RPMI8226 (cell line): ENCODE measurements at places on chromosomes 12 and 14.

DNA sequence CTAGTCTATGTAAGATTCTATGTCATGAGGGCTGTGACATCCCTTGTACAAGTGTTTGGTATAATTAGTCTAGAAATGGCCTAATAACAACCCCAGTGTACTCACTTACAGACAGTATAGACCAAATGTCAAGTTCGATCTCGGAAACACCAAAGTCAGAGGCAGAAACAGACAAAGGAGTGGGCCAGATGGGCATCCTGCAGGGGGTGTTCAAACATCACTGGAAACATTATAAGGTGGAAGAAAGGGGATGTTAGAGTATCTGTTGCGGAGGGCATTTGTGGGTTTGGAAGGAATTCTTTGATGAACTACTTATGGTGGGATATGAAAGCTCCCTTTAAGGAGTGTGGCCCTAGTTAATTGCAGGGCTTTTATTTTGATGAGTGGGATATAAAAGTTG is 134.6 kb downstream of the ESR2 start:
- DNase-seq = no peak

GRCh38 chr12:68665016-68665569 is 21.7 kb upstream of the NUP107 start:
- no peak for DNase-seq

DNA sequence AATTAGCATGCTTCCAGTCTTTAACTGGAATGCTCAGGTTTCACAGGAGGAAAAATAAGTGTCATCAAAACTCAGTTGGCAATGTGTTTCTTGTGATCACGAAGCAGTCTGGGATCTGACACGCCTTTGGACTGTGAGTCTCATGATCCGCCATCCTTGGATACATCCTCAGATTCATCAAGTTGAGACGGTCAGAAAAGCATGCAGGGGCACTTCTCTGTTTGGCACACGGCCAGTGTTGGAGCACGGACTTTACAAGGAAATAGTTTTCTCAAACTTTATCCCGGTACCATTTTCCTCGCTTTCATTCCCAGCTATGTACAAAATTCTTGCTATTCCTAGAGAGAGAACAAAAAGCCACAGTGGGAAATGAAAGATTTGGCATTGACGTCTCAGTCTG is 88.4 kb upstream of the PARP11 start:
- no peak for DNase-seq

GRCh38 chr14:78530078-78530477 is 359.9 kb downstream of the NRXN3 start:
- peak; percentile 52 for DNase-seq

GRCh38 chr14:24563505-24563904 is 12.5 kb downstream of the CTSG start:
- no peak for DNase-seq

- no peak for DNase-seq
Measured at GRCh38 chr12:121154793-121155375, 22.2 kb downstream of the P2RX7 start.

- DNase-seq = no peak
Measured at GRCh38 chr12:49543914-49544815, 5.3 kb downstream of the KCNH3 start.

DNA sequence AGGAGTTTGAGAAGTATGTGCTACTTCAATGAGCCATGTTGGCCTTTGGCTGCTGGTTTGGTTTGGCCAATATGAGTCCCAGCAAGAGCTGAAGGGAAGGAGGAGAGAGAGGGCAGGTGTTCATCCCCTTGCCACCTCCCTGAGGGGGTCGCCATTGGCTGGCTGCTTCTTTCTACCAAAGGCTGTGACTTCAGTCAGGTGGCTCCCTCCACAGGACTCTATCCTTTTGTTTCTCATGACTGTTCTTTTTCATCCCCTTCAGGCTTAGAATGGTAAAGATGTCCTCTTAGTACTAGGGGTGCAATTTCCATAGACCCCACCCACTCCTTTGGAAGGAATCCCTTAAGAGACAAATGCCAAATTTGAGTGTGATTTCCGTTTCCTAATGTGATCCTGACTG is 31.2 kb upstream of the OTOGL start:
- DNase-seq = no peak

GRCh38 chr12:4809013-4809448 is 88.8 kb downstream of the GALNT8 start:
- no peak for DNase-seq

- no peak for DNase-seq
Measured at GRCh38 chr14:70032447-70032846, 153.2 kb downstream of the SMOC1 start.

- DNase-seq = no peak
Measured at GRCh38 chr14:41609704-41610183, 3.1 kb downstream of the LRFN5 start.

DNA sequence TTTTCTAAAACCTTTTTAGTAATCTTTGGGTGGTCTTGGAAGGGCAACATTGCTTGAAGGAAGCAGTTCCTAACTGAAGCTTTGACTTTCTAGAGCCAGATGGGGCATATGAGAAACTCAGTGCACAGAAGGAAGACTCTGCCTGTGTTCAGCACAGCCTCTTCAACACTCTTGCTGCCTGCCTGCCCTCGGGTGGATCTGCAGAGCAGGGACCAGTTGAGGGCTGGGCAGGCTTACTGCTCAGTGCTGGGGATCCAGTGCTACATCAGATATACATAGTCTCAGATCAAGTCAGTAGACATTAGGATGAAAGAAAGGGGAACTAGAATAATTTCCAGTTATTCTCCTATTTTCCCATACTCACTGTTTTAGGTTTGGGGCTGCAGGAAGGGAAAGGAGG is 29.5 kb upstream of the TMX1 start:
- no peak for DNase-seq

DNA sequence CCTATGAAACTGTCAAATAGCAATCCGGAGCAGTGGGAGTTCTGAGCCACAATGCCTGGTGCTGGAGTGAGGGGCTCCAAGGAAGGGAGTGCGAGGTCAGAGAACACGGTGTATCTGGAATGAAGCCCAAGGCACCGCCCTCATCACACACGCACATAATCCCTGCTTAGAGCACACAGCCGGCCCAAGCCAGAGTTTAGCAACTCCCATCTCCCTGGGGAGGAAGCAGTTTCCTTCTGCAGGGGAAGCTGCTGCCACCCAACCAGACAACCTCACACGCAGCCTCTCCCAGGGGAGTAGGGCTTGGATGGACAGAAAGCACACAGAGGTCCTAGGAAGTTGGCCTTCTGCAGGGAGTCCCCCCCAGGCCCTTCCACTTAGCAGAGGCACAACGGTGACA is 31.3 kb downstream of the ACTN1 start:
- DNase-seq = no peak

DNA sequence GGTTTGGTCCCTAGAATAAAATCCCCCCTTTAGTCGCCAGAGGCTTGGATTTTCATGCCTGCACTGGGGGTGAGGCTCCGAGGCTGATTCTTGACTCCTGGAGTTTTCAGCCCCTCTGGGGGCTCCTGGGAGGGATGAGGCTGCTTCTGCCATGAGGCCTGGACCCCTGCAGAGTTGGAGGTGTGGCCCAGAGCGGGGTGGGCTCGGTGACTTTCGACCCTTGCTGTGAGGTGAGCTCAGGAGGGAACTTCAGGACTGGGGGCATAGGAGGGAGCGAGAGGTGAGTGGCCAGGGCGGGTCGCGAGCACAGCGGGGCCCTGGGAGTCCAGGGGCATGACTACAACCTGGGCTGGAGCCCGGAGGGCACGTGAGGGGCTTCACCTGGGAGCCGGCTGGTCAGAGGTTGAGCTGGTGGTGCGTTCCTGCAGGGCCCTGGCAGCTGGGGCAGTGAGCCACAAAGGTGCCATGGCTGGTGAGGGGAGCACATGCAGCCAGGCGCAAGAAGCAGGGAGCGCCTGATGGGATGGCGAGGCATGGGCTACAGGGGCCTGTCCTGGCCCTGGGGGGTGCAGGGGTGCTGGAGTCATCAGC is 168.2 kb downstream of the KIF26A start:
- DNase-seq = no peak

- DNase-seq = no peak
Measured at GRCh38 chr14:67467134-67467533, 21.4 kb downstream of the TMEM229B start.

- no peak for DNase-seq
Measured at GRCh38 chr14:89493406-89493805, 76.4 kb upstream of the FOXN3 start.

- DNase-seq = no peak
Measured at GRCh38 chr12:5015711-5016492, 27.8 kb upstream of the KCNA5 start.

DNA sequence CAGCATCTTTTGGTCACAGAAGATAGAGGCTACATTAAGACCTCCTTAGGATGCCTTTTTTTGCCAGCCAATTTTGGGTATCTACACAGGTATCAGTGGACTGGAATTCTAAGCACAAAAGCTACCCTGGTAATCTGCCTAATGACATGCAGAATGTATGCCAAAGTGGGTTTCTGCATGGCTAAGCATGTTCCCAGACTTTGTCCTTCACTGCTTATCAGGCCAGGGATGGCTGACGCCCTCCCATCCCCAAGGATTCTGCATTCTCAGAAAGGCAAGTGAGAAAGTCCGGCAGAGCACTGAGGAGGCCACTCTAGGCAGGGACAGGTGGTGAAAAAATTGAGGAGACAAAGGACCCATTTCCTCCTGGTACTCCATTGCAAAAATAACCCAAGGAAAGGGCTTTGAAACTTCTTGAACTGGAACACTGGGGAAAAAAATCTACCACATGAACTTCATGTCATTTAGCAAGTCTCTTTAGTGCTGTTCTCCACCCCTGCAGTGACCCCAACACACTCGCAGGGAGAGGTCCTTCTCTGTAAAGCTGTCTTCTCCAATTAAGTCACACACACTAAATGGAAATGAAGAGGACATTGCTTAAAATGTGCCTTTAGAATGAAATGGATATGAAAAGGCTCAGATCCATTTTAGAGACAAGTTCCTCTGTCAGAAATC is 91.7 kb upstream of the MAX start:
- no peak for DNase-seq

DNA sequence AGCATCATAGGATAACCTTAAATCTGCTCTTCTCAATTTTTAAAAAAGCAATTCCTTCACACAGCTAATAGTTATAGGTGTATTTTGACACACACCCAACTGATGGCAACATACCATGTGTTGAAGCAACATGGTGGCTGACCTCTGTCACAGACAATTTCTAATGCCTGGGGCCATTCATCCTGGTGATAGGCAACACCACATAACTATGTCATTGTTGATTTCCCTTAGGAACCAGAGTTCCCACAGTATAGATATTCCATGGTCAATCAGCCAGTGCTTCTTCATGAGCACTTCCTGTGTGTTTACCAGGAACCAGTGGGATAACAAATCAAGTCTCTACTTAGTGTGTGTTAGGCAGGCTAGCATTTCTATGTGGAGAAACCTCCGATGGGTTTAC is 88.3 kb downstream of the FIGNL2 start:
- no peak for DNase-seq

DNA sequence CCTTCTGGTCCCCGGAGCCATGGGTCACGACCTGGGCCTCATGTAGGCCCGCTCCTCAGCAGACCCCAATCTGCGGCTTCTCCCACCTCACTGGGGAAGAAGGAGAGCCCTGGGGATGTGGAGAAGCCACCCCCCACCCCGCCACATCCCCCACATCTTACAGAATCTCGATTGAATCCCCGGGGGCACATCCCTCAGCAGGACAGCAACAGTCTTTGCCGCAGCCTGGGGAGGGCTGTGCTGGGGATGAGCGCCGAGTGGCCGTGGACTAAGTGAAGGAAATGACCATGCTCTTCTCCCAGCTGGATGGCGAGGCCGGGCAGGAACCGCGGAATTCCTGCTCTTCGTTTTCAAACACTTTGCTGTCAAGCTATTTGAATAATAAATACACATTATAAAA is 169.0 kb upstream of the RTL1 start:
- DNase-seq = no peak

- no peak for DNase-seq
Measured at GRCh38 chr12:52551216-52551865, 1.6 kb downstream of the KRT71 start.

GRCh38 chr12:89183985-89184435 is 168.3 kb downstream of the DUSP6 start:
- no peak for DNase-seq

DNA sequence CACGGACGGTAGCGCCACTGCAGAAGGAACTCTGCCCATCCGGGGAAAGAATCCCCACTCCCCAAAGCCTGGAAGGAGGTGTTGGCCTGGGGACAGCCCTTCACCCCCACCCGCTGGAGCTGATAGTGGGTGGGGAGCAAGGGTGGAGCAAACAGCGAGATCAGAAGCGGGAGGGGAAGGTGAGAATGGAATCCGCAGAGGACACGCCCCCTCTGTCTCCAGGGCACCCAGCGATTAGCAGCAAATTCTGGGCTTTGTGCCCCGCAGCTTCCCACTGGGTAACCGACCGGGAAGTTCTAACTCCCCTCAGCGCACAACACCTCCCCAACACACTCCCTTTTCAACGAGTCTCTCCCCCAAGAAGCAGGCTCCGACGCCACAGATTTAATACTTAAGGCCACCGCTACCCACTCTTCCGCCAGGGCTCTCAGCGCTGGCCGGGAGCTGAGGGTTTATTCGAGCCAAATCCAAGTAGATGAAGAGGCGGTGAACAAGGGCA is 1.4 kb downstream of the SLC25A29 start:
- no peak for DNase-seq

- no peak for DNase-seq
Measured at GRCh38 chr12:79374545-79374944, 316.2 kb downstream of the PAWR start.

- DNase-seq = no peak
Measured at GRCh38 chr14:103281496-103282231, 52.4 kb upstream of the EIF5 start.

GRCh38 chr12:68176257-68176656 is 16.7 kb upstream of the IFNG start:
- DNase-seq = no peak

DNA sequence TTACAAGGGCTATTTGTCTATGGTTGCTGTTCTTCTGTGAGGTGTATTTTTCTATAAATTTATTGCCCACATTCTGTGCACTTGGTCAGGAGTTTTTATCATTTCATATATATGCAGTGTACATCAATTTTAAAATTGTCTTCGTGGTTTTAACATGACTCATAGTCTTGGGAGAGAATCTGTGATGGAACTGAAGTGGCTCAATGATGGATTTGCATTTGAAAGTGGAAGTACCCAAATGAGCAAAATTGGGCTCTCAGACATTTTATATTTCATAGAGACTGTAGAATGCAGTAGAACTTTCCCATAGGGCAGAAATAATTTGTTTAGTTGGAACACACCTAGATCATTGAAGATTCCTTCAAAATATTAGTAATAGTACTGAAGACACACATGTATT is 1.9 kb upstream of the SCFD1 start:
- DNase-seq = no peak

DNA sequence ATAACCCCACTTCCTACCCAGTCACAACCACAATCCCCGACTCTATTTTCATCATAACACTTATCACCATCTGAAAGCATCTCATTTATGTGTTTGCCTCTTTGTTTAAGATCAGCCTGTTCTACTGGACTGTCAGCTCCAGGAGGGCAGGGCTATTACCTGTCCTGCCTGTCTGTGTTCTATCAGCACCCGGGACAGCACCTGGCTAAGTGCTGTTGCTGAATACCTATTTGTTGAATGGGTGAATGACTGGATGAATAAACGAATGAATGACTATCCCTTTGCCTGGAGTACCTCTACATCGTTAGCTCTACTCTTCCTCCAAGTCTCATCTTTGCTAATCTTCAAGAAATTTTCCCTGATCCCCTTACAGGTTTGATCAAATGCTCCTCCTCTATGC is 69.0 kb downstream of the WSCD2 start:
- DNase-seq = no peak
